Mesothelial cell of epicardium (in vitro differentiated cells): ENCODE measurements at places on chromosomes 6 and 20.
A peak's percentile ranks its signal among the peaks of the same experiment; 100 is the strongest.

GRCh38 chr6:107515955-107516354, 26.0 kb downstream of the SOBP start:
- no peak for DNase-seq

DNA sequence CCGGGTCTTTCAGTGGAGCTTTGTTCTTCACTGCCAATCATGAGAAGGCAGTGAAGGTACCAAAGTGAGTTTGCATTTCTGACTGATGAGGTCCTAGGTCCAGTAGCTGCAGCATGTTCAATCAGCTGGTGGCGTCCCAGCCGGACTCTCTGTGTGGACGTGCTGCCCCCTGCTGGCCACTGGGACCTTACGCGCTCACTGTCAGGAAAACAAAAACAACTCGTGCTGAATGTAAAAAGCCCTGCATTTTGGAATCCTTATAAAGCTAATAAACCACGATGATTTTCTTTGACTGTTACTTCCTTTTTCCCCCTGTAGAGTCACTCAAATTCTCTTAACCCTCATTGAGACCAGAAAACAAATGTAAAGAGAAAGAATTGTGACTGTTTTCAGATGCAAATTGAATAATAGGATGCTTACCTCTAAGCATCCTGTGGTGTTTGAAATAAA, 4.9 kb upstream of the CD24 start:
- peak; percentile 81 for DNase-seq

- no peak for DNase-seq
Measured at GRCh38 chr6:64895945-64896344, 811.1 kb downstream of the EYS start.

- no peak for DNase-seq
Measured at GRCh38 chr6:11486486-11486885, 51.1 kb upstream of the TMEM170B start.

DNA sequence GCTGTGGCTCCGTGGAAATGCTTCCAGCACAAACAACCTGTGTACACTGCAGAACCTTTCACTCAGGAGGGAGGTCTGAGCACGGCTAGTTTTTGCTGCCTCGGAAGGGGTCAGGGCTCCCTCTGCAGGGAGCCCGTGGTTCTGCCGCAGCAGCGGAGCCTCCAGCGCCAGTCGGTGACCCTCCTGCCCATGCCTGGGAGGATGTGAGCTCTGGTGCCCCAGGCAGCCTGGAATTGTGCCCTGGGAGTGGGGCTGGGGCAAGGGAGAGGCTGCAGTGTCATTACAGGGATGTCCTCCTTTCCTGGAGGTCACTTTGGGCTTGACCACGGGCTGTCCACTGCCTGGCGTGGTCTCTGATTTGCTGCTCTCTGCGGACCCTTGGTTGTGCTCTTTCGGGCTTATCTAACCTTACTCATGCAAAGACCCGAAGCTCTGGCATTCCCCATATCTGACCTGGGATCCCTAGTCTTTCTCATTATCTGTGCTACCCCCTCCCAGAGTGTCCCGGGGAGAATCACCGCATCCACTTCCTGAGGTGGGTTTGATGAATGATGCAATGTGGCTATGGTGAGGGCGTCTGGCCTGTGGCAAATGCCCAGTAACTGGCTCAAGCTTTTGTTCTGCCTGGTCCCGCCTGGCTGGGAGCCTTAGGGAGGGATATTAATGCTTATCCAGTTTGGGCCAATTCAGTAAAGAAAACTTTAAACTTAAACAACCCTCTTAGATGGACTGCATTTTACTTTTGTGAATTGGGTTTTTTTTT, 59.6 kb upstream of the TAGAP start:
- DNase-seq, result peak; percentile 68
